ENCODE measurements at places on chromosomes 16 and 17.
A peak's percentile ranks its signal among the peaks of the same experiment; 100 is the strongest.

DNA sequence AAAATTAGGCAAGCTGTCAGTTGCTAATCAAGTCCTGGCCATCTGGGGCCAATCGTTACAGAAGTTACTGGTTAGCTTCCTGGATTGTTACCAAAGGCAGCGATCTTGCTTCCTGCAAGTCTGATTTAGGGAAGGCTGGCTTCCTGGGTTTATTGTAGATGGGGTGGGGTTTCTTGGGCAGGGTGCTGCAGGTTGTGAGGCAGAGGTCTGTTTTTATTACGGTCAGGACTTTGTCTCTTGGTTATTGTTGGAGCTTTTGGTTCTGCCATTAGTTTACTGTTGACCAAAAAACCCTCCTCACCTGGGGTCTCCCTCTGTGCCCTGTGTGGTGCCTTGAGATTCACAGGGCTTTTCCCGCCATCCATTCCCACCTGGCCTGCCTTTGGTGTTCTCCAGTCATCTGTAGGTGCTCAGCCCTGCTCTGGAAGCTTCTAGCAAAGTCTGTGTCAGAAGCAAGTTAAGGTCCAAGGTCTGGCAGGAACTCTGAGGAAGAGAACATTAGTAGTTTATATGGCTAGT, 36.9 kb downstream of the SLC47A1 start:
- DNase-seq, result no peak
- peaks cover 6% of the 10 kb centered on the region for H3K36me3 ChIP-seq
- peak overlapping the region; percentile 2 for H3K27ac ChIP-seq
- no peak overlapping the region for H3K4me3 ChIP-seq
- H3K4me1 ChIP-seq, result no peaks in the 10 kb centered on the region

- H3K27me3 ChIP-seq, result no peaks in the 10 kb centered on the region
- no peak overlapping the region for H3K4me3 ChIP-seq
Measured at GRCh38 chr16:25390761-25391160, 133.1 kb upstream of the ZKSCAN2 start.

DNA sequence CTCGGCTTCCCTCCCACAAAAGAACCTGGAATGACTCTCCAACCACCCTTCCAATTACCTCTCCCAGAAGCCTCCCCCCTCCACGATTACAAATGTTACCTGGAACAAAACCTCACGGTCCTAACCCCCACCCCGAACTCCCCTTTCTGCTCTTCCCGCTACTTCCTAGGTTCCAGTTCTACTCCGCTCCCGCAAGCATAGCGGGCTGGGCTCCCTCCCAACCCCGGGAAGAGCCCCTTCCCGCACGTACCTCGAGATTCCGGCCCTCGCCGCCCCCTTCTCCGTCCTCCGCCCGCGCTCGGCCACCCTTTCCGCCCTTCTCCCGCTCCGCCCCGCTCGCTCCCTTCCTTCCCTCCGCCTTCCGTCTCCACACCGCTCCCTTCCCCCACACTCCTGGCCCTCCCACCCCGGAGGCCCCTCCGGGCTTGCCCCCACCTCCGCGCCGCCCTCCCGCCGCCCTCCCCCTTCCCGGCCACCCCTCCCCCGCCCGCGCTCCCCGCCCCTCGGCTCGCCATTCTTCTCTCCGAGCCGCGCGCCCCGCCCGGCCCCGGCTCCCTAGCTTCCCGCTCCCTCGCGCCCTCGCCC, 457 bp downstream of the CHTF8 start:
- peak overlapping the region; percentile 97 for H3K27ac ChIP-seq
- peaks cover under 1% of the 10 kb centered on the region for H3K36me3 ChIP-seq
- peaks cover 50% of the 10 kb centered on the region for H3K4me1 ChIP-seq
- DNase-seq, result peak; percentile 79

- no peaks in the 10 kb centered on the region for H3K36me3 ChIP-seq
- no peak for DNase-seq
- no peak overlapping the region for H3K4me3 ChIP-seq
- no peak overlapping the region for H3K27ac ChIP-seq
Measured at GRCh38 chr17:54368906-54369305, 531.7 kb upstream of the TOM1L1 start.

GRCh38 chr17:32862940-32863339, 14.0 kb downstream of the MYO1D start:
- H3K4me3 ChIP-seq, result no peak overlapping the region
- no peaks in the 10 kb centered on the region for H3K36me3 ChIP-seq
- no peak for DNase-seq
- no peak overlapping the region for H3K27ac ChIP-seq
- H3K27me3 ChIP-seq, result no peaks in the 10 kb centered on the region

- no peak overlapping the region for H3K27ac ChIP-seq
- DNase-seq, result no peak
- H3K36me3 ChIP-seq, result no peaks in the 10 kb centered on the region
- no peaks in the 10 kb centered on the region for H3K27me3 ChIP-seq
Measured at GRCh38 chr16:11501632-11502031, 85.1 kb downstream of the LITAF start.

DNA sequence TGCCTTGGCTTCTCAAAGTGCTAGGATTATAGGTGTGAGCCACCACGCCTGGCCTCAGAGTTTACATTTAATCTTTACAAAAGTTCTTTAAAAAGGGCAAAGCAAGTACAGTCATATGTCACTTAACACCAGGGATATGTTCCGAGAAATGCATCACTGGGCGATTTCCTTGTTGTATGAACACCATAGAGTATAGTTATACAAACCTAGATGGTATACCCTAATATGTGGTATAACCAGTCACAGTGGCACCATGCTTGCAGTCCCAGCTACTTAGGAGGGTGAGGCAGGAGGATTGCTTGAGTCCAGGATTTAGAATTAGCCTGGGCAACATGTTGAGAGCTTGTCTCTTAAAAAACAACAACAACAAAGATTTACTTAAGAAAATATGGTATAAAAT, 51.3 kb downstream of the NFATC3 start:
- H3K36me3 ChIP-seq, result peaks cover 41% of the 10 kb centered on the region
- H3K27ac ChIP-seq, result no peak overlapping the region
- no peak for DNase-seq
- peaks cover 16% of the 10 kb centered on the region for H3K4me1 ChIP-seq
- H3K4me3 ChIP-seq, result no peak overlapping the region
- H3K27me3 ChIP-seq, result no peaks in the 10 kb centered on the region
